ENCODE measurements at places on chromosomes 5 and 9.

DNA sequence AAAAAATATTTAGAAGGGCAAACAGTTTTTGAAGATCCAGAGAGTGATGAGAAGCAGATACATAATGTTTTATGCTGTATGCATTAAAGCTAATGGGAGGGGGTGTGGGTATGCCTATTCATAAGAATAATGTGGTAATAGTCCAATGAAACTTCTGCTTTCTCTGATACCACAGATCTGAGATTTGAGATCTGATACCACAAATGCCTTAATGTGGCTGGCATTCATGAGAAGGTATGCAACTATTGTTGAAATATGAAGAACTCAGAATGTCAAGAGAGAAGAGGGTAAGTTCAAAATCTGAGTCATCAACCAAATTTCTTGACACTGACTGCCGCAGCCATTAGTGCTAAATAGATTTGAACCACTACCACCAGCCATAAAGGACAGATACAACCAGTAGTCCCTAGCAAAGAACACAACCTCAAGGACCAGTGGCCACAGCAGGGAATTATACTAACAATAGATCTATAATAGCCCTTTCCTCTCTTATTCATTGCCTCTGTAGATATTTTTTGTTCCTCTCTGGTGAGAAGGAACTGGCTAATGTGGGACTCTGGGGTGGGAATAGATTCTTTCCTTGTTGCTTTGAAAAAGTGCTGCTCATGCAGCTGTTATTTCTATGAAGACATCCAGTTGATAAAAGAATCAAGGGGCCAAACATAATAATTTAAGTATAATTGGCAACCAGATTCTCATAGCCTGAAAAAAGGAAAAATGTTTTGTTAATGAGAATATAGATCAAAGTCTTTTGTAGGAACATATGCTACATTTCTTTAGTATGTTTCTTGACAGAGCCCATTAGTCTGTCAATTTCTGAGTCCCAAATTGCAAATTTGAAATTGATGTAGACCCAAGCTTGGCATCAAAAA, 256.5 kb upstream of the ZNF608 start:
- DNase-seq = no peak

DNA sequence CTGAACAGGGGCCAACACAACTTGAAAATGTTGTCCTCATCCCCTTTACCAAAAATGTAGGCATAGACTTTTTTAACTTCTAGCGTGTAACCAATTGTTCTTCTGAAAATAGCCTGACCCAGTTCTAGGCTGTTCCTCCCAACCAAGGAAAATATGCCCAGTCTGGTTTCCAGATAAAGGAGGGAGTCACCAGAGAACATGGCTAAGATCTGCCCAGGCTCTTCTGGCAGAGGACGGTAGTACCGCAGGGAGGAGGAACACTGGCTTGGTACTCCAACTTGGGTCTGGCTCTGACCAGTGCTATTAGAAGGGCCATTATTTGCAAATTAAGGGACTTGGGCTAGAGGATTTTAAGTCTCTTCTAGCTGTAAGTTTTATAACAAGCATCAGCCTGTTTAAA, 63.1 kb downstream of the GRAMD2B start:
- DNase-seq = no peak

DNA sequence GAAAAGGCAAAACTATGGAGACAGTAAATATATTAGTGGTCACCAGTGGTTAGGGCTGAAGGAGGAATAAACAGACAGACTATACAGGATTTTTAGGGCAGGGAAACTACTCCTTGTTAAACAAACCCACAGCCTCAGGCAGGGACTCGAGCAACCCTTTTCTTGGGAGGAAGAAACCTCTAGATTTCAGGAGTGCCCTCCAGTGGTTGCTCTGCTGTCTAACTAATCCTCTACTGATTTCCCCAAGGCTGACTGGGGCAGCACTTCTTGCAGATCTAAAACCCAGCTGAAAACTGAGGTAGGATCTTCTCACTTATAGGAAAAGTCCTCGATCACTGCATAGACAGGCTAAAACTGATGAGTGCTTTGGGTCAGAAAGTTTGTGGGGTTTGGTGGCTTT, 176.8 kb downstream of the ISOC1 start:
- no peak for DNase-seq

DNA sequence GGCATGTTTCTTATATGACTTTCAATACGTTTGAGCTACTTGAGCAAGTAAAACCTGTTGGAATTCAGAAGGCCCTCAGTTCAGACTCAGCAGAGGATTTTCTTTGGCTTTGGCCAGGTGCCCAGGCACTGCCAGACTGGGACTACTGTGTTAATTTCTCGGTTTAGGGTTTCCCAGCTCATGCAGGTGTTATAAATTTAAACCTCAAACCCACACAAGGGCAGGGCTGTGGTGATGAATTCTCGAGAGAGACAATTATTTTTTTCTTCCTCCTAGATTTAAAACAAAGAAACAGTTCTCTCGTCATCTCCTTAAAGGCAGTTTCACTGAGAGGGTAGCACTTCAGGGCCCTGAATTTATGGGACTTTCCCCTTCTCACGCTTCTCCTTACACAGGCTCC, 406.0 kb upstream of the PIK3R1 start:
- no peak for DNase-seq

DNA sequence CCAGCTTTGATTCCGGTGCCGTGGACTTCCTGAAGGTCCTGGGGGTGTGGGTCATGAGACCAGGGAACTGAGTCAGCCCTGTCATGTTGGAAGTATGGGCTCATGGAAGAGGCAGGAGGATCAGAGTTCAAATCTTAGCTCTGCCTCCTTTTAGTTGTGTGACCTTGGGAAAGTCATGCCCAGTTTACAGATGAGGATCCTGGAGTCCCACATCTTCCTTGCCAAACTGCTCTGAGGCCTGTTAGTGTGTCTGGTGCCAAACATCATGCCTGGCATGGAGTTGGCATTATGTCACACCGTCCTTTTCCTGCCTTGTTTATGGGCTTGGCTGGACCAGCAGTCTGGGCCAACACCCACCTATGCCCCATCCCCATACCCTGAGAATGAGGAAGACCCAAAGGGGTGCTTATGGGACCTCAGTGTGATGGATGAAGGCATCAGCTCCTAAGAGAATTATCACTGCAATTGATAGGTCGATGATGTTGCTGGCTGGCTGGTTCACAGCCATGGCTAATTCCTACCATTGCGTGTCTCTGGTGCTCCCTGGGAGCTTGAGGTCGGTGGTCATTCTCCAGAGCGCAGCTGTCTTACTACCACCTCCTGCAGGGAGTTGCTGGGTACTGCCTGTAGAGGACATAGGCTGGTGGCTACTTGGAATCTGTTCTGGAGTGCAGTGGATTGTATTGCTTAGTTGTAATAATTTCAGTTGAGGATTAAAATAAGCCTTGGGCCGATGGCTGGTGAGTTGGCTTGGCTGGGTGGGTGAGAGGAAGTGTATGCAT, 140.5 kb upstream of the PITX1 start:
- DNase-seq = no peak

- DNase-seq = no peak
Observed at GRCh38 chr5:136086783-136087566, 45.7 kb upstream of the SMAD5 start.

DNA sequence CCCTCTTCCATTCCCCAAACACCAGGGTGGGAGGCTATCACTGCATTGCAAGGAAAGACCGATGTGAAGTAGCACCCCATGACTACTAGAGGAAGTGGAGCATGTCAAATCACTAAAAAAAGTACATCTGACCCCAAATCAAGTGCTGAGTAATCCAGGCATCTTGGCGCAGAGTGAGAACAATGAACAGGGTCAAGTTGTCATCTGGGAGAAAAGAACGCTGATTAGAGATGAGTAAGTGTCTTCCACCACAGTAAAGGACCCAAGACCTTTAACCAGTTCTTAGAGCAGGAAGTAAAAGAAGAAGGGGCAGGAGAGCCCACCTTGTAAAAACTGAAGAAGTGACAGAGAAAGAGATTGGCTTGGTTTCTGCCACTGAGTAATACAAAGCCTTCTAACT, 75.0 kb upstream of the RAD23B start:
- DNase-seq = no peak

DNA sequence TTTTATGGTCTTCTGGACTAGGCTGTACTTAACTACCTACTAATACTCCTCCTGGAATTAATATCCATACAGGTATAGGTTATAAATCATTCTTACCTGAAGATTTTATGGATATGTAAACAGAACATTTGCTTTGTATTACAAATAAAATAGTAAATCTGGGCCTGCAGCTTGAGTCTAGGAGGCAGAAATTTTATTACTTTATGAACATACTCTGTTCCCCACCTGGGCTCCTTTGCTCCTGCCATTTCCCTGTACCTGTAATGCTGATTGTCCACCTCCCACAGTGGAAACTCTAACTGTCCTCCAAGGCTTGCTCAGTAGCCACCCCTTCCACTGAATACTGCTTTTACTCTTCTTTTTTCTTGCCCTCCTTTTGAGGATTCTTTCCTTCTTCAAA, 108.0 kb downstream of the PAM start:
- DNase-seq = no peak

DNA sequence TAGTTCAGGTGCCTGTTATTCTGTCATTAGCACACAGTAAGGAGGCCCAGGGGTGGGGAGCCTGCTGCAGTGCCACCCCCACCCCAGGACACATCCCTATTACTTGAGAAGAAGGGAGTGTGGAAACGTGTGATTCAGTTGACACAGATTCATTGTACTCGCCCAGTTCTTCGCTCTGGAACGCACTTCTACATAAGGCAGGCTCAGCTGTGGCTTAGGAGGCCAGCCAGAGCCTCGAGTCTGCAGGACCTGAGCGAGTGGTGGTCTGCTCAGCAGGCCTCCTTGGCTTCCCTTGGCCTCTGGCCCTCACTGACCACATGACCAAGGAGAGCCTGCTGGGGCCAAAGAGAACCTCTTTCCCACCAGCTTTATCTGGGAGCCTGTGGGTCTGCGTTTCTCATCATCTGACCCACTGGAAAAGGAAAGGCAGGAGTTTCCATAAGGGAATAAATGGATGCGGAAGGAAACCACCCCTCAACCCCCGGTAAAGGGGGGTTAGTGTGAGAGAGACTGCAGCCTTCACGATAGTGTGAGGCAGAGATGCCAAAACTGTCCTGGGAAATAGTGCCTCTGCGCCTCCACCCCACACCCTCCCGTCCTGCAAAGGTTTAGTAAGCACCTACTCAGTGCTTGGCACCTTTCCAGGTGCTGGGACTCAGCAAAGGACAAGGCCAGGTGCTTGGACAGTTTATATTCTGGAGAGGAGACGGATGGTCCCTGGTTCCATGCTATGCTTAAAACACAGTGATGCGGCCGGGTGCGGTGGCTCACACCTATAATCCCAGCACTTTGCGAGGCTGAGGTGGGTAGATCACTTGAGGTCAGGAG, 73.7 kb downstream of the PPARGC1B start:
- DNase-seq = no peak

DNA sequence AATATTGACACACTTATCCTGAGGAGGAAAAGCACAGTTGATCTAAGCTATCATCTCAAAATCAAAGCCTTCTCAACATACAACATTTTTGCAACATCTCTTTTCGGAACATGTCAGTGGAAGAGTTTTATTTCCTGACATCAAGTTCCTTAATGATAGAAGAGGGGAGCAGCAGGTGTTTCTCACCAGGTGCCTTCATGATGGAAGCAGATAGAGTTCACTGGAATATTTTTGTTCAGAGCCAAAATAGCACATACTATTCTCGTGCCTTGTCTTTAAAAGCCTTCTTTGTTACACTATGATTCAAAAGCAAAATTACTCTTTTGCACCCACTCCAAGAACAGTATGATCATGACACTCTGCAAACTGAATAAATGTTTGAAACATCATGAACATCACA, 176.9 kb upstream of the CCNG1 start:
- DNase-seq = no peak

- no peak for DNase-seq
Observed at GRCh38 chr5:149794487-149794971, 64.4 kb downstream of the PPARGC1B start.

DNA sequence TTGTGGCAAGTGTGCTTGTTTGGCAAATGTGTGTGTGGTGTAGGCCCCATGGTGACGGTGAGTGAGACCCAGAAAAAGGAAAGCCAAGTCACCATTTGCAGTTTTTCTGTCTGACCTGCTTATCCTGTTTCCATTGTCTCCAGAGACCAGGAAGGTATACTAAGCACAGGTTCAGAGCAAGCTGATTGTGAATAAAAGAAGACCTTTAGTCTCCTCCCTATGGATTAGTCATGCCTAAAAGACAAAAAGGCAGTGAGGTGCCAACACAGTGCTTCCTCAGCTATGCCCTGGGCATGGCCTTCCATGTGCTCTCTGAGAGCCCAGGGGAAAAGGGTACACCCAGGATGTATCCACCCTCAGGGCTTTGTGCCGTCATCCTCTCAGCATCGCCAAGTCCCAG, 49.2 kb upstream of the SHOC1 start:
- no peak for DNase-seq

GRCh38 chr5:31362529-31362900, 169.0 kb downstream of the CDH6 start:
- no peak for DNase-seq

DNA sequence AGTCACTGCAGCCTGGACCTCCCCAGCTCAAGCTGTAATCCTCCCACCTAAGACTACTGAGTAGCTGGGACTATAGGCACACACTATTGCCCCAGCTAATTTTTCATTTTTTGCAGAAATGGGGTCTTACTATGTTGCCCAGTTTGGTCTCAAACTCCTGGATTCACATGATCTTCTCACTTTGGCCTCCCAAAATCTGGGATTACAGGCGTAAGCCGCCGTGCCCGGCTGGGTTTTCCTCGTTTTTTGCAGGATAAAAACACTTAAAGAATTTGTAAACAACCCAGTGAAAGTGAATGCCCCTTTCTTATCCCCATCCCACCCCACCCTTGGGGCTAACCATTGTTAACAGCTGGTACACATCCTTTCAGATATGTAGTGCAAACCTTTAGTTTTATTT, 7.7 kb downstream of the CLTB start:
- no peak for DNase-seq

- no peak for DNase-seq
Observed at GRCh38 chr9:14258156-14258555, 55.8 kb downstream of the NFIB start.

- peak; percentile 26 for DNase-seq
Observed at GRCh38 chr5:176446884-176447590, 1.1 kb upstream of the FAF2 start.

- no peak for DNase-seq
Observed at GRCh38 chr9:81552581-81552991, 136.8 kb downstream of the TLE1 start.

DNA sequence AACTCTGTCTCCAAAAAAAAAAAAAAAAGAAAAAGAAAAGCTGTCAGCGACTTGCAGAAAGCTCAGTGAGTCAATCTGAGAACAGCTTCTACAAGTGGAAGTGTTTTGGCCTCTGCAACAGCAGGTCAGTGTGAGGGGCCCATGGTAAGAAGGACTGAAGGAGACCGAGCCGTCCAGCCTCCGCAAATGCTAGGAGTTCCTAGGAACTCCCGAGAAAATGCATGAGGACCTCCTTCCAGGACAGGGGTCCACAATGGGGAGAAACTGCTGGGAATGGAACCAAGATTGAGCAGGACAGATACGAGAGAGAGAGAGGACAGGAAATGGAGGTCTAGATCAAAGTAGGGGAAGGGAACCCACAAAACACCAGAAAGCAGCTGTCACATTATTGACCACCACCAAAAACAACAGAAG, 180.5 kb downstream of the CRB2 start:
- no peak for DNase-seq

DNA sequence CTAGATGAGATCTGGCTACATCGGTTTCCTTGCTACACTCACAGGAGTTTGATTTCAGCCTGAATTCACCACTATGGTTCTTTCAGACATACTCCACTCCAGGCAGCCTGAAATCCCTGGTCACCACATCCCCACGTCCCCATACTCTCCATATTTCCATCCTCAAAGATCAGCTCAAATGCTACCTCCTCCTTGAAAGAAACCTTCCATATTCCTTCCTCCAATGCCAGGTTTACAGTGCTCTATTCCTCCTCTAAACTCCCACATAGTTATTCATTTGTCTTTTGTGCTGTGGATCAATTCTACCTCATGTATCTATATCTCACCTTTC, 151.7 kb downstream of the GLIS3 start:
- no peak for DNase-seq
